Omental fat pad (tissue), 4 donors: ENCODE measurements at places on chromosomes 2 and 18.

- DNase-seq = no peak
Observed at GRCh38 chr2:208479342-208479741, 72.8 kb downstream of the PTH2R start.

GRCh38 chr2:28357055-28357454 lies 35.6 kb upstream of the FOSL2 start:
- DNase-seq = no peak

DNA sequence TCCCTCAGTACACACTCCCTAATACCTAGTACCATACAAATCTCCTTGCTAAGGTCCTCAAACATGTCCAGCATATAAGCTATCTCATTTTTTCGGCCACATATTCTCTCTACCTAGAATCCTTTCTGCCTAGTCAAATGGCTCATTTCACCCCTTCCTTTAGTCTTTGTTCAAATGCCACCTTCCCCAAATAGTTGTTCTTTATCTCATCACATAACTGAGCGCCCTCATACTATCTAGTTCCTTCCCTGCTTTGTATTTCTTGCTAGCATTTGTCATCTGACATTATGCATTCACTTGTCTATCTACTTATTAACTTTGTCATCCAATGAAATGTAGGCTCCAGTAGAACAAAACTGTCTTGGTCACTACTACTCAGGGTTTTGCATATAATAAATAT lies 35.5 kb downstream of the RPRD1A start:
- DNase-seq = no peak

GRCh38 chr2:238397356-238397755 lies 29.4 kb upstream of the ASB1 start:
- no peak for DNase-seq

DNA sequence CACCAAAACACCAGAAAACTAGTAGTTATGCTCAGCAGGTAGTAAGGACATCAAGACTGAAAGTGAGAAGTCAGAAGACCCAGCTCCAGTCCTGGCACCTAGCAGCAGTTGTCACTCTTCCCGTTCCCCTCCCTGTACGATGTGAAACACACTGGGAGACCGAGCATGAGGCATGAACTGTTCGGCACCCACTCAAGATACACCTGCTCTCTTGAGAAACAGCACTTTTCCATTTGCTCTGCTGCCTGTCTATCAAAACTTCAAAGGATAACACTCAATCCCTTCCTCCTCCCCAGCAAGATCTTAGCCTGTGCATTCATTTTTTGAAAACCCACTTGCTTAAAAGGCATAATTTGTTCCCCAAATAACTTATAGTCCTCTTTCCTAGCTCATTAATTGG lies 123.9 kb downstream of the PLEKHM3 start:
- no peak for DNase-seq

DNA sequence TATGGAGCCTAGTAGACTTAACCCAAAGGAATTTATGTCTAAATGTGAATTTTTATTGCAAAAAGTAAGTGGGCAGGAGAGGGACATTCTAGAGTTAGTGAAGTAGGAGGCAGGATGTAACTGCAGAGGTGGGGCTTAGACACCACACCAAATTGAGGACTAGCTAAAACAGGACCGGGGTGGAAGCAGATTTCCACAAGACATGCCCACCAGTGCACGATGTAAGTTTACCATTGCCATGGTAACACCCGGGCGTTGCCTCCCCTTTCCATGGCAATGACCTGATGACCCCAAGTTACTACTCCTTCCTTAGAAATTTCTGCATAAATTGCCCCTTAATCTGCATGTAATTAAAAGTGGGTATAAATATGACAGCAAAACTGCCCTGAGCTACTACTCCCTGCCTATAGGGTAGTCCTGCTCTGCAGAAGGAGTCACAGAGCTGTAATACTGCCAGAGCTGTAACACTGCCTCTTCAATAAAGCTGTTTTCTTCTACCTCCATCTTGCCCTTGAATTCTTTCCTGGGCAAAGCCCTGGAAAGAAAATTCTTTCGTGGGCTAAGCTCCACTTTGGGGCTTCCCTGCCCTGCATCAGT lies 509.7 kb downstream of the ERBB4 start:
- DNase-seq = no peak

- no peak for DNase-seq
Observed at GRCh38 chr2:179338681-179339080, 74.0 kb upstream of the SESTD1 start.

GRCh38 chr2:121136323-121136722 lies 148.7 kb downstream of the TFCP2L1 start:
- DNase-seq = no peak

DNA sequence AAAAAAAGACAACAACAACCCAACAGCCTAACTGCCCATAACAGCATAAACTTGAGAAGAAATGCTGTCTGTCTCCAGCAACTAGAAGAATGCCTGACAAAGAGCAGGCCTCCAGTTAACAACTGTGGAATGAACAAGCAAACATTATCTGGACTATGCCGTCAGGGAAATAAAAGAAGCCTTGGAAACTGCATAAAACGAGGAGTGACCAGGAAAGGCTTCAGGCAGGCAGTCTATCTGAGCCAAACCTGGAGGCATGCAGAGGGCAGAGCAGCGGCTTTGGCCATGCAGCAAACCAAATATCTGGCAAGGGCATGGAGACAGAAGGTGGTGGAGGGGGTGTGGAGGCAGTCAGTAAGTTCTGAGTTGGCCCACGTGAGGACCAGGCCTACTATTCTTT lies 11.1 kb downstream of the HES6 start:
- DNase-seq = no peak

GRCh38 chr2:165428926-165429325 lies 40.6 kb upstream of the CSRNP3 start:
- no peak for DNase-seq

DNA sequence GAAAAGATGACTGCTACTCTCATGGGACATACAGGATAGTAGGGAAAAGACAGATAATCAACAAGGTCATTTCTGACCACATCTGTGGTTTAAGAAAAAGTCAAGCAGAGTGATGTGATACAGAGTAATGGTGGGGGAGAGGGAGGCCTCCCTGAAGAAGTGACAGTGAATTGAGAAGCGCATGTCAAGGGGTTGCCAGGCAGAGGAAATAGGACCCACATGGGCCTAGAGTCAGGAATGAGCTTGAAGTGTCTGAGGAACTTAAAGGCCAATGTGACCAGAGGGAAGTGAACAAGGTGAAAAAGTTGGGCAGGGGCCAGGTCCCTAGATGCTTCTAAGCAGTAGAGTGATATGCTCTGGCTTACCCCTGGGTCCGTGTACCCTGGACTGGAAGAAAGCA lies 113.5 kb upstream of the PPP1CB start:
- no peak for DNase-seq

DNA sequence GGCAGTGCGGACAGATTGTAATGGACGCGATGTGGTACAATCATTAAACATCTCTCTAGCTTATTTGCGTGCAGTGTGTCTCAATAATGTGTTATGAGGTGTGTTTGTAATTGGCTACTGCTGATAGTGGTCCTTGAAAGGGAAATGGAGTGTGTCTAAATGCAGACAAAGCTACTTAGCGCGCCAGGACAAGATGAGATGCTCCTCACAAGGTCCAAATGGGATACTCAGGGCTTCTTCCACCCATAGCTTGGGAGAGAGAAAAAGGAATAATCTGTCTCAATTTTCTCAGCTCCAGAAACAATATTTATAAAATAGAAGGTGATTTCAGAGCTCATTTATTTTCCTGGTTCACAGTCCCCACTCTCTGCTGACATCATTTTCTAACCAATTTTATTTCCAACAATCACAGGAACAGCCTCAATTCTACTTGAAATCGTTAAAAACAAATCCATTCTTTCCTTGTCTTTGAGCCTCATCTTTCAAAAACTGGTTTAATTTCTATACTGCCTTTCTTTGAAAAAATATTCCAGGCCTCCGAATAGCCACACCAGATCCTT lies 28.5 kb downstream of the GALNT14 start:
- DNase-seq = no peak

GRCh38 chr18:407191-407590 lies 93.3 kb downstream of the COLEC12 start:
- DNase-seq = no peak

GRCh38 chr18:67265464-67266245 lies 250.9 kb downstream of the DSEL start:
- DNase-seq = no peak

DNA sequence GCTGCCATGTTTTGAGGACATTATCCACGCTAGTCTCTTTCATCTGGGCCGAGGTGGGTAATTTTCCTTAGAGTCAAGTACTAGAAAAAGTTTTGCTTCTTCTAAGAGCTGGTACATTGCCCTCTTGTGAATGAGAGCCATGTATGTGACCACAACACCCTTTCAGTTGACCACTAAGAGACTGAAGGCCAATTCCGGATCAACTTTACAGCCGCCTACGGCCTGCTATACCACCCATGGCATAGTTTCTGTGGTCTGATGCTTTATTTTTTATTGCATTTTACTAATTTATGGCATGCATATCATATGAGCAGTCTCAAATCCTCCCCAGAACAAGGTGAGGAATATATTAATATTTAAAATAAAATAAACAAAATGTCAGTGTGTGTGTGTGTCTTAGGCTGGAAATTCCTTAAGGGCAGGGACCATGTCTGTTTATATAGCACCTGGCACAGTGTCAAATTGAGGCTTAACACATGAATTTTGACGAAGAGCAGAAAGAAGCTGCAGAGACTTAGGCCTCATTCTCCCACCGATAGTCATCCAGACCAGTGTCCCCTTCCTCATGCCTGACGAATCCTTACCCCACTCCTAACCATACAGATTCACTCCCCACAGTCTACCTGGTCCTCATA lies 35.4 kb downstream of the PSD4 start:
- DNase-seq = no peak

DNA sequence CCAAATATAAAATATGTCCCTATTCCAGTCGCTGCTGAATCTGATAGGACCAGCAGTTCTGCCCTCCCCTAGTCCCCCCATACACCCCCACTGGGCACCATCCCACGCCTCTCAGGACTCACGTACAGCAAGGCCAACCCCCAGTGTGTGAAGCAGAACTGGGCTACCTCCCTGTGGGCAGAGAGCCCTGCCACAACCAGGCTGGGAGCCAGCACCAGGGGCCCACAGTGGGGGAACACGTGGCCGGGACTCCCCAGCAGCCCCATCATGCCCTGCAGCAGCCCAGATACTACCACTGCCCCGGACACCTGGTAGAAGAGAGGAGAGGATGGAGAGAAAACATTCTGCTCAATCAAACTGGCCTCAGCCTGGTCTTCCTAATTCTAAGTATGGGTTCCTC lies 1.3 kb downstream of the SLC23A3 start:
- DNase-seq = no peak

DNA sequence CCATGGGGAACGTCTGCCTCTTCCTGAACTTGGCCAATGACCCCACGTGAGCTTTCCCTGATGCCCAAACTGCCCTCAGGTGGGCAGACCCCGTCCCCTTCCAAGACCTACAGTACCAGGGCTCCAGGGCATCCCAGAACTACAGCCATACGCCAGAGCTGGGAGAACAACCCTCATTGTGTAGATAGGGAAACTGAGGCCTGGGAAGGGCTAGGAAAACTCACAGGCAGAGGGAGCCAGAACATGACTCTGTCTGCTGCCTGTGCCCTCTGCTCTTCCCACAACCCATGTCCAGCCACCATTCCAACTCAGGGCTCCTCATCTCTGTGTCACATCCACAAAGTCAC lies 16.8 kb upstream of the ANKRD53 start:
- no peak for DNase-seq

GRCh38 chr2:101474731-101475384 lies at the start of gene RFX8:
Gene RFX8, minus strand, starts transcription at chr2:101475112. Its CDS starts 8,264 bp downstream, at chr2:101466848.
- DNase-seq = no peak
